ENCODE measurements at places on chromosomes 11 and 22. TPM values are rescaled to one million over a fixed set of nuclear protein-coding genes. Genes with fewer than 3 reads are reported as not detected.

GRCh38 chr22:19446603-19447329, 745 bp downstream of the C22orf39 start:
- DNase-seq: no peak

DNA sequence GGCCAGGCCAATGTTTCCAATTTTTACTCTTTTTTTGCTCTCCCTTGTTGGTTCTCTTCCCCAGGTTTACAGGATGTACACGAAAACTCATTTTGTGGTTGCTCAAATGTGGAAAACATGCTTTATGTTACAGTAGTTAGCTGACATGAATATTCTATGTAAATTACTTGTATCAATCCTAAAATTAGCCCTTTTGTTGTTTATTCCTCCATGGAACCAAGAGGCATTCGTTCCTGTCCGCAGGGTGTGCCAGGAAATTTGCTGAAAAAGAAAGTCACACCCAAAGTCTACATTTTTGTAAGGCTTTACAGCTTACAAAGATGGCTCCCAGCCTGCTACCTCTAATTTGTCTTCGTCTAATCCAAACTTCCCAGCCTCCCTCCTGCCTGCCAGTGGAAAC, 652.3 kb downstream of the ETS1 start:
- DNase-seq: no peak

GRCh38 chr22:32817137-32817730, 15.7 kb downstream of the TIMP3 start:
- DNase-seq: no peak

DNA sequence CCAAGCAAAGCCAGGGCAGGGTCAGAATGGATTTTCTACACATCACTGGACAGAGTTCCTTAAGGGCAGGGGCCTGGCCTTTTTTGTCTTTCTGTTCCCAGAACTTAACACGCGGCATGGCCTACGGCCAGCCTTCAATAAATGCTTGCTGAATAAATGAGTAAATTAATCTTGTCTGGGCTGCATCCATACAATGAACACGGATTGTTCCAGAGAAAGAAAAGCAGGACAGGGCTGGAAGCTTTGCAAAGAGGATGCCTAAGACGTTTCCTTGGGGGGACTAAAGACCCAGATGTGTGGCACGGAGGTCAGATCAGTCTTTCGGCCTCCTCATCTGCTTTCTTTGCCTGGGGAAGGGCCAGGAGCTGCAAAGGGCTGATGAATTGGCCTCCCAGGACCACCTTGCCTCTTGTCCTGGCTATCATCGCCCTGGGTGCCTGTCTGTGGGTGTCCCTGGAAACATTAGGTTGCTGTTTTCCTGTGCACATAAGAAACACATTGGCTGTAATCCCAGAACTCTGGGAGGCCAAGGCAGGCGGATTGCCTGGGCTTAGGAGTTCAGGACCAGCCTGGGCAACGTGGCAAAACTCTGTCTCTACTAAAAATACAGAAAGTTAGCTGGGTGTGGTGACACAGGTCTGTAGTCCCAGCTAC, 20.8 kb upstream of the RFPL3 start:
- DNase-seq: no peak

- no peak for DNase-seq
Observed at GRCh38 chr11:114847306-114847975, 169.1 kb downstream of the NXPE2 start.

DNA sequence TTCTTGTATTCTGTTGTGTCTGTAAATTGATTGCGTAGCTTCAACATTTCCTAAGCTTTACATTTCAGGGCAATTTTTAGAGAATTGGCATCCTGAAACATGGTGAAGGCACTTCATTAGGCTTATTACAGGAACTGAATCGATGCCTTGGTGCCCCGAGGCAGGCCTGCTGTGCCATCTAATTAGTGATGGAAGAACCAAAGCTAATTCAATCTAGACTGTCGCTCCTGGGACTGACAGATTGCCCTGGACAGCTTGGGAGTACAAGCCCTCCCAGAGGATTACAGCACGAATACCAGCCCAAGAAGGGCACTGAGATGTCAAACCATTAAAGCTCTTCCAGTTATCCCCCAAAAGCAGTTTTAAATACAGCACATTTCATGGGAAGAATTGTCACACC, 243.2 kb upstream of the ZC3H12C start:
- DNase-seq: no peak

GRCh38 chr22:33018232-33018864, 39.8 kb downstream of the SYN3 start:
- DNase-seq: peak; percentile 47

DNA sequence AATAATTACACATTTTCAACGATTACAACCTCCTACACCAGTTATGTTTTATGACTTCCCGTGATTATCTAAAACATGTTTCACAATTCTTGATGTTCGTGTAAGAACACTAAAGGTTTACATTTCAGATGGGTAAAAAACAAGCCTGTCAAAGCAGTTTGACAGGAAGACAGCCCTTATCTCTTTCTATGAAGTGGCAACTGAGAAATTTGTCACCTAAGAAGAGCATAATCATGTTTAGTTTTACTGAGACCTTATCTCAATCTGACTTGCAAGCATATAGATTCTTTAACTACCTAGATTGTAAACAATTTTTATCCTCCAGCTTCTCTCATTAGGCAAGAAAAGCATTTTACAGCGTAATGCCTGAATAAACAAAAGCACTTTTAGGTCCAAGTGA, 218.4 kb upstream of the ZBED5 start:
- DNase-seq: no peak

DNA sequence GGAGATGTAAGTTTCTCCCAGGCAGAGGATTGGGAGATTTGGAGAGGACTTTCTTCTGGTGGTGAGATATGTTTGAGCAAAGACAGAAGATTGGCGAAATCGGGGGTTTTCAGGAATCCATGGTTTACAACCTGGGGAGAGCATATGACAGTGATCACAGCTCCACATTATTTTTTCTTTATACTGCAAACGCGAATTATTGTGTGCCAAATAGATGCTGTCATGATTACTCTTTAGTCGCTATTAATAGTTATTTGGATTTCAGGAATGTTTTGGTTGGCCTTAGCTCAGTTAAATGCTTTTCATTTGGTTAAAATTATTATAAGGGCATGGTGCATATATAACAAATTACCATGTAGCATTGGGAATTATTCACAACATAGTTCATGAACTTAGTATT, 15.2 kb downstream of the ATXN10 start:
- no peak for DNase-seq

DNA sequence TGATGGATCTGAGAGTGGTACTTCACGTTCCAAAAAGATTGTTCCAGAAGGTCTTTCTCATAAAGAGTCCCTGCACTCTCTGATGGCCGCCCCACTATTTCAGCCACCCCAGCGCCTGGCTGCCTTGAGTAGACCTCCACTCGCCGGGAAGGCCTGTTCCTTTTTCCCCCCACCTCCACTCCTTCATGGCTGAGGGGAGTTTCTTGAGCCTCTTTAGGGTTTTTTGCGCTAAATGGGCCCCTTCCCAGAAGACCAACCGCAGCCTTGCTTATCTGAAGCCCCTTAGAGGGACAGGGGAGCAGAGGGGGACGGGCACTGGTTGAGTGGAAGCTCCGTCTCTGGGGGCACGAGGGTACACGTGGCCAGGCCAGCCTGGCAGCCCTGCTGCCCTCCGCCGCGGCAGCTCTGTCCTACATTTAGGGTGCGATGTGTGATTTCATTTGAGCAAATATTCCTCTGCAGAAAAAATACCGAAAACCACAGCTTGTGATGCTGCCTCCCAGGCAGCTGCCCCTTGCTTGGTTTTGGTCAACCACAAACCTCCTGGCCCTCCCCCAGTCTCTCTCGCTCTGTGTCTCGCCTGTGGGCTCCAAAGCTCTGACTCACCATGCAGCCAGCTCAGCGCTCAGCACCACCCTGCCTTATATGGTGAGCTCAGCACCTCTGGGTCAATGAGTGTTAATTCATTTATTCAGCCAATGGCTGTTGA, 88.7 kb downstream of the TP53I11 start:
- peak; percentile 72 for DNase-seq

- DNase-seq: no peak
Observed at GRCh38 chr11:10938650-10939387, 81.0 kb upstream of the ZBED5 start.

GRCh38 chr11:98107736-98108135, 913.0 kb upstream of the CNTN5 start:
- no peak for DNase-seq

DNA sequence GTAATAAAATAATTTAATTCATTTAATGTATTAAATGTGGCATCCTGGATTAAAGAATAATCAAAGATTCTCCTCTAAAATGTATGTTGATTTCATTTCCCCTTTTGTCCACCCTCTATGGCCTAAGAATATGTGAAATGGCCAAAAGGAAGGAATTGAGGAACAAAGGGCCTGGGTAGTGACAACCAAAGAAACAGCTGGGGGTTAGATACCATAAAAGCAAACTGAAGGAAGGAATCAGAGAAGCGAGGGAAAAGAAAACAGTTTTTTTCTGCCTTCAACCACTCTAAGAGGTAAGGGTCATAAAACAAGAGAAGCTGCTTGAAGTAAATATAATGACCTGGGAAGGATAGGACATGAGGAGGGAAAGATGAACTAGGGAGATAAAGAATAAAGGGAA, 139.3 kb downstream of the FAM76B start:
- DNase-seq: no peak

DNA sequence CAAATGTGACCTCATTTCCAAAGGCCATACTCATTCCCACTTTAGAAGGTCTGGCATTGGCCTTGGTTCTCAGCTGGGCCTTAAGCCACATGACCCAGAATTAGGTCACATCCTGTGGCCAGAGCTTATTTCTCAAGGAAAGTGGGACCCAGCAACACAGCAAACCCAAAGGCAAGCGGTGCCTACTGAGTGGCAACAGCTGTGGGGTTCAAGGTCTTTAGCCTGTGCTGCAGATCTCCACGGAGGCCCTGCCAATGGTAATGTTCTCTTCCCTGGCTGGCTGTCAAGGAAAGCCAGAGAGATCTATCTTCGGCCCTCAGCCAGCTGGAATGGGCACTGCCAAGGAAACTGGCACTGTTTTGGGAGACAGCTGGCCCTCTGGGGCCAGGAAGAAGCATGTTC, 41.5 kb upstream of the TP53I11 start:
- no peak for DNase-seq

DNA sequence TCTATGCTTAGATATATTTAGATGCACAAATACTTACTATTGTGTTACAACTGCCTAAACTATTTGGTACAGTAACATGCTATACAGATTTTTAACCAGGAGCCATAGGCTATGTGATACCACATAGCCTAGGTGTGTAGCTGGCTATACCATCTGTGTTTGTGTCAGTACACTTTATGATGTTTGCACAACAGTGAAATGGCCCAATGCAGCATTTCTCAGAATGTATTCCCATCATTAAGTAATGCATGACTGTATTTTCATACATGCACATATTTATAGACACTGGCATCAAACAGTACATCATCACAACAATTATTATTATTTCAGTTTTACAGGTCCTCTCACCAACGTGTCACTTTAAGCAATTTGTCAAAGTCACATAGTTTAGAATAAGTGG, 979.5 kb upstream of the TENM4 start:
- DNase-seq: no peak

DNA sequence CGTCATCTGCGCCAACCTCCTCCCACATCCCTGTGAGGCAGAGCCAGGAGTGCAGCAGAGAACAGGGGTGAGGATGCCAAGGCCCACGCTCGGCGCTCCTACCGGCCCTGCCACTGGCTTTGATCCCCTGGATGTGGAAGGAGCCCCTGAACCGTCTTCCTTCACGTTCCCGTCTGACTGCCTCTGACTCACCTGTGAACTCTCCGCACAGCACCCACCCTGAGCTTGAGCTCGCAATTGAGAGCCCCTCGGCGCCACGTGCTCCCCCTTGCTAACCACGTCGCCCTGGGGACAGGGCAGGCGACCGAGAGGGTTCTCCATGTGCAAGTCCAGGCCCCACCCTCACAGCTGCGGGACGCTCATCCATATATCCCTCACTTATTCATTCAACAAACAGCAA, 645.3 kb downstream of the BRD1 start:
- no peak for DNase-seq

TMEM151A gene
- polyA plus RNA-seq: not detected

OR56A5 gene
- not detected for polyA plus RNA-seq

GP1BB gene
- polyA plus RNA-seq: 12.4 TPM

HBG1 gene
- 0.20 TPM for polyA plus RNA-seq

SPDYC gene
- not detected for polyA plus RNA-seq

OLFML1 gene
- 4.4 TPM for polyA plus RNA-seq

MRGPRX3 gene
- polyA plus RNA-seq: not detected

PKDREJ gene
- polyA plus RNA-seq: 0.01 TPM
